ENCODE measurements at places on chromosomes 7 and 10.

- peak; percentile 77 for DNase-seq
These were observed 3.5 kb downstream of the NRCAM start for GRCh38 chr7:108452707-108453106.

DNA sequence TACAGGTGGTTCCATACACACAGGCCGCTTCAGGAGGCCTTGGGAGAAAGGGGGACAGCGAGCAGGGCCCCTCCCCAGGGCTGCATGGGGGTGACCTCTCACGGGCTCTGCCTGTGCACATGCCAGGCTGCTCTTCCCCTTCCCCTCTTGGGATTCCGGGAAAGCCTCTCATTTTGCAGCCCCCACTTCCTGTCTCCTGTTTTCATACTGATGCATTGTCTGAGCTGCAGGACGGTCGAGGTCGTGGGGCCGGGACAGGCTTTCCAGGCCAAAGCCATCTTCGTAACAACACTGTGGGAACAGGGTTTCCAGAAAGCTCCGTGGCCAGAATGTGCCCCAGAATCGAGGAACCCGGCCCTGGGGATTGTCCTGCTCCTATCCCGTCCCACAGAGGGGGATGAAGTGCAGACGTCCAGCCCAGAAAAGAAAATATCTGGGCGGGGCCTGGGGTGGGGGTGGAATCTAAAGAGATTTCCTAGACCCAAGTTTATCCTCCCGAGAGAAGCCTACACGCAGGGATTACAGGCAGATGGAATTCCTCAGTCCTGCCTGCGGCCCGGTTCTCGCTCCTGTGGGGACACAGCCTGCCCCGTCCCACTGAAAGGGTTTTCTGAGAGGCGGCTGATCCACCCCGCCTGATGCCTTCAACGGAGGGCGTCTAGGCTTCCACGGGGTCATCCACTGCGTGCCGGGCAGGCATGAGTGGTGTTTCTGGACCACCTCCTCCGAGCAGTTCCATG is 29.5 kb upstream of the DNAAF5 start:
- DNase-seq, result no peak

- DNase-seq, result peak; percentile 87
These were observed 817 bp downstream of the MLLT10 start for GRCh38 chr10:21534604-21535493.

DNA sequence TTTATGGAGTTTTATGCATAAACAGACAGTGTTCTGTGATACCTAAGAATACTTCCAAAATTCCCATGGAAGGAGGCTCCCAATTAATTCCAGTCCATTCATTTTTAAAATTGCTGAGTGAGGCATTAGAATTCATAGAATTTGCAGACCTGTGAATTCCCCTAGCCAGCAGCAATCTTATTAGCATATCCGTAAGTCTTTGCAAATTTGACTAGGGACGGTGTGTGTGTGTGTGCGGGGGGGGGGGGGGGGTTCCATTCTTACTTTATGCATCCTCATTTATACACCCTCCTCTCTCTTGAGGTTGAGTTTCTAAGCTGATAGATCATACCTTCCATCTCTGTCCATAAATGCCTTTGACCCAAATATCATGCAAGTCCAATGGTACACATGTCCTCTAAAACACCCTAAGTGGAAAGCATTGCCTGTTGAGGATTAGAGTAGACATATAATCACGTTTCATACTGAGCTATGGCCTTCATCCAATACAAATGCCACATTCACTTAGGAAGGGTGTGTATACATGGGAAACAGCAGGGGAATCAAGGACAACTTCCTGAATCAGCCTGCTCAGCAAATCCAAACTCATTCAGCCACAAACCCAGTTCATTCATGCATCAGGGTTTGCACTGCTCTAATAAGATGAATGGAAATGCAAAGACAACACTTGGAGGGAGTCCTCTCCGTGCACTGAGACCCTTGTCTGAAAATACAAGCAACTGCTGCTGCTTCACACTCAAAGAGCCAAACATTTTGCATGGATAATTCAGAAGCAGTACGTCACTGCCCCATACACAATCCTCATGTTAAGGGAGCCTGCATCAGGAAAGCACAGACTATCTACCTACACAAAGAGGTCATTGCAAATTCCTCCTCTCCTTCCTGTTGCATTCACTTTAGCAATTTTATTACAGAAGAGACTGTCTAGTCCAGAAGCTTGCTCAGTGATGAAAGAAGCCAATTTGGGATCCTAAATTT is 350.8 kb downstream of the KCNMA1 start:
- DNase-seq, result peak; percentile 84

- DNase-seq, result no peak
These were observed 1.7 kb downstream of the LRGUK start for GRCh38 chr7:134128829-134129228.

All from NCI-H69 (cell line).